Breast epithelium (tissue), 4 donors: ENCODE measurements at places on chromosomes 12 and 14. TPM values are rescaled to one million over a fixed set of nuclear protein-coding genes. Genes with fewer than 3 reads are reported as not detected.

Gene LBHD2
- total RNA-seq = not detected

Gene MYRFL
- 1.3 TPM for total RNA-seq

Gene DEGS2
- 12.0 TPM for total RNA-seq

Gene LGR5
- total RNA-seq = 0.15 TPM

- H3K36me3 ChIP-seq = no peaks in the 10 kb centered on the region
- no peak overlapping the region for H3K27ac ChIP-seq
- no peak for DNase-seq
- H3K4me1 ChIP-seq = no peaks in the 10 kb centered on the region
- H3K4me3 ChIP-seq = no peak overlapping the region
These were observed 651.5 kb downstream of the FSCB start for GRCh38 chr14:43855556-43855955.
